Stimulated activated CD4-positive, alpha-beta T cell treated with anti-CD3 and anti-CD28 coated beads, Interleukin-15, amount 100 ng/mL, for 1 hour (primary cell): ENCODE measurements at places on chromosomes 6 and 20.

DNA sequence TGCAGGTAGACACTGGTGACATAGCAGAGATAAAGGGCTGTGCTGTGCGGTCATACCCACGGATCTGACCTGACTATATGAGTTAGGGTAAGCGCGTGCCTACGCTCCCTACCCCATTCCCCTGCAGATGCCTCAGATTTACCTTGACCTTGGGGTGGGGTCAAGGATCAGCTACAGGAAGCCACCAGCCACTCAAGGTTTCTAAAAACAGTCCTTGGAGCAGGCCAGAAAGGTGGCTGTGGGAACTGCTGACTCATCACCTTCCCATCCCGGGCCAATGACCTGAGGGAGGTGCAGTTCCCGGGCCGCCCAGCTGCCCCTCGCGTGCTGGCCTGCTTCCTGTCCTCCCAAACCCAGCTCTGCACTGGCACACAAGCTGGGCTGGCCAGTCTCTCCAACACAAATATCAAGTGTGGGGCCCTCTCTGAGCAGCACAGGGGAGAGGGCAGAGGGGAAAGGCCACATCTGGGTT is 23.0 kb downstream of the KCNK5 start:
- no peak for DNase-seq

GRCh38 chr6:149342525-149342924 is 25.0 kb downstream of the TAB2 start:
- DNase-seq, result no peak

GRCh38 chr6:162053084-162053483 is 674.5 kb downstream of the PRKN start:
- no peak for DNase-seq

DNA sequence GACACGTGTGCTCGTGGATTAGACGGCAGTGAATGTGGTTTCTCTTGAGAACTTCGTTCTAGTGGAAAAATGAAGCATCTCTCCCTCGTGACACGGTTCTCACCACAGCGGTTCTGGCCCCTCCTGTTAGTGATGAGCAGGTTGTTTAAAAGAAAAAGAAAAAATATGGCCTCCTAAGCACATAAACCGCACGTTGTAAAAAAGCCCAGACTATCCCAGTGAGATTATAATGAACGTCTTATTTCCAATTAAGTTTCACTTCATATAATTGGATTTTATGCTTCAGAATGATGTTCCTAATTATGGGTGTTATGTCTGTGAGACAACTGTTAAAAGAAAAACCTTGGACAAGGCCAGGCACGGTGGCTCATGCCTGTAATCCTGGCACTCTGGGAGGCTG is 74.5 kb upstream of the FRMD1 start:
- DNase-seq, result no peak

DNA sequence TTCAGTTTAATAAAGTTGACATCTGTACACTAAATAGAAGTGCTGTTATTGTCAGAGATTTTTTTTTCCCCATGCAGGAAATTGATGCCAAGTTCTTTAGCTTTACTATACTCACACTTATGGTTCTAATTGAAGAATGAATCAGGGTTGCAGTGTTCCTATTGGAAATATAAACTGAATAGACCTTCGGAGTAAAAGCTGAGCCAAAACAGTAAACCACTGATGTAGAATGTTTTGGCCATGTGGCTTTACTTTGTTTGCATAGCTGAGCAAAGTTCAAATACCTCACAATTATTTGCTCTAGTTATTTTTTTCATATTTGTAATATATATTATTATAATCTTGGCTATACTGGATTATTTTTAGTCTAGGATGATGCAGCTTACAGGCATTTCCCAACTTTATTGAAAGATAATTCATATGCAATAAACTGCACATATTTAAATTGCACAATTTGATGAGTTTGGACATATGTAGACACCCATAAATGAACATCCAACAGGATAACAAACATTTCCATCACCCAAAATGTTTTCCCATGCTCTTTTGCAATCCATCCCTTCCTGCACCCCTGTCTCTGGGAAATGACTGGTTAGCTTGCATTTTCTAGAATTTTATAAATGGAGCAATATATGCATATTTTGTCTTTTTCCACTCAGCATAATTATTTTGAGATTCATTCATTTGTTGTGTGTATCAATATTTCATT is 105.8 kb upstream of the NOX3 start:
- no peak for DNase-seq

DNA sequence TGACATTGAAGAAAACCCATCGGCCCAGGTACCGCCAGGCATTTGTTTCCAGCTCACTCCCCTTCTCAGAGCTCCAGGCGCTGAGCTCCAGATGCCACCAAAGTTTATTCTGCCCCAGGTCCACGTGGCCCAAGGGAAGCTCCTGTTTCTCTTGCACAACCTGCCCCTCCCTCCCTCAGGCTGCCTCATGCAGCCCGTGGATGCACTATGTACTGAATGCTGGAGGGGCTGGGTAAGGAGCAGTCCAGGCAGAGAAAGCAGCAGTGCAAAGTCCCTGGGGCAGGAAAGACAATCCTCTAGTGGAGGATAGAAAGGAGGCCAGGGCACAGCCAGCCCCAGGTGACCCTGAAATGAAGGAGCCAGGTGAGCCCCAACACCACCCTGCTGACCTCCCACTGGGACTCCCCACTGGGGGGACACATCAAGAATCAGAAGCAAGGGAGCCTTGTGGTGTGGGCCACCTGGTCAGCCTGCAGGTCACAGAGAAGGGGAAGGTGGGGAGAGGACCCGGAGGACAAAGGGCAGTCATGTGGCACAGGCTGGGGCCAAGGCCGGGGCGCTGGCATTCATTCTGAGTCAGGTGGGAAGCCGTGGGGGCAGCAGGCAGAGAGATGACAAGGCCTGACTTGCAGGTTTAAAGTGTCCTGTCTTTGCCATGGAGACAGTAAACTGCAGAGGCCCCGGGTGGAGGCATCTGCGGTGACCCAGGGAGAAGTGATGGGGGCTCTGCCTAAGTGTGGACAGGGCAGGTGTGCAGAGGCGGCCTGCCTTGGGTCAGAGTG is 230.1 kb downstream of the PREX1 start:
- DNase-seq, result no peak

- no peak for DNase-seq
Measured at GRCh38 chr6:28203201-28203600, 21.9 kb upstream of the ZSCAN9 start.

GRCh38 chr6:35725081-35725708 is 11.6 kb upstream of the ARMC12 start:
- no peak for DNase-seq

DNA sequence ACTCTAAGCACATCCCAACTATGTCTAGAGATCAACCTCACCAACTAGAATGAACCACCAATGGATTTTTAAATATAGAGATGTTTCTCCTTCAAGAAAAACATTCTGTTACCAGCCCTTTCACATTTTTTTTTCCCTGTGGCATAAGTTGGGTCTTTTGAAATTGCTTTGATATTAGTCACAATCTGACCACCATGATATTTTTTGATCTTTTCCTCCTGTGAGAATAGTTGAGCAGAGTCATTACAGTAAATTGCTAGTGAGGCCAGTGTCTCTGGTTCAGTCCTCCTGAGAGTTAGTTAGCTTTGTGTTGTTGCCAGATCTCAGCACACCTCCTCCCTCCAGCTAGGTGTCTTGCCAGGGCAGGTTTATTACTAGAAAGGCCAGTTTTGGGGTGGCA is 79.7 kb upstream of the MYLIP start:
- DNase-seq, result no peak

DNA sequence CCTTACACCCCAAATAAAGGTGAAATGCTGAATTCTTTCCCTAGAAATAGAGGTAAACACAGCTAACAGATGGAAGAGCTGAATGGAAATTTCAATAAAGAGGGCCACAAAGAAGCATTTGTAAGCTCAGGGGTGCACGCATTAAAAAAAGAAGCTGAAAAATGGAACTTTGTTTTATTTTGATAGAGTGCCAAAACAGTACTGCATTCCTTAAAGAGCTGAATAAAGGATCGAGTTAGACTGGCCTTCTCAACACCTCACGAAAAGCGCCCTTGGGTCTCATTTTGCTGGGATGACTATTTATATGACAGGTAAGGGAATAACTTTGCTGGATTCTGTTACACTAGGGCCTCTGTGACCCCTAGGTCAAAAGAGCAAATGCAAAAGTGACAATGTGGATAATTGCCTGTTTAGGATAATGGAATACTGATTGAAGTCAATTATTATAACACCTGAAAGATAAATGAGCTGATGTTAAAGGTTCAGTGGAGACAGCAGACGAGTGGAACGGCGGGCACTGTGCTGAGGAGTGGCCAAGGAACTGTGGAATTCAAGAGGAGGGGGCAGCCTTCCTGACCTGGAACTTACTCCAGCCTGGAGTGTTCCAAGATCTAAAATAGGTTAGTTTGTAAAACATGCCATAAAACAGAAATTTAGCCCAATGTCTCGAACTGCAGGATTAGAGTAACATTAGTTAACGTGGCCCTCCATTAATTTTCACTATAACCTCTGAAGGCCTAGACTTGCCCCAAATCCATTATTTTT is 168.4 kb downstream of the FOXC1 start:
- no peak for DNase-seq

DNA sequence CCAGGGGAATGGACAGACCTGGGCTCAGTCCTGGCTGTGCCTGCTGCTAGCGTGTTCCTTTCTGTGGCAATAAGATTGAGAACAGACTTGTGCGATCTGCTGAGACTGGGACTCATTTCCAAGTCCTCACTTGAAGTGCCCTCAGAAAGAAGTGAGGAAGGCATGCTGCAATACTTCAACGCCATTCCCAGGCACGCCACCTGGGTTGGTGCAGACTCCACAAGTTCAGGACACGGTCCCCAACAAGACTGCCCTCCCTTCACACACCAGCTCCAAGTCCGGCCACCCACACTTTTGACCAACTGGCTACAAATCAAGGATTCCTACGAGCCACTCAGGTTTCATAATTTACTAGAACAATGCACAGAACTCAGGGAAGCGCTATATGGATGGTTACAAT is 391.8 kb upstream of the SULF2 start:
- no peak for DNase-seq

GRCh38 chr20:41142245-41142644 is 4.9 kb downstream of the PLCG1 start:
- DNase-seq, result no peak

GRCh38 chr6:136359851-136360250 is 70.2 kb upstream of the BCLAF1 start:
- DNase-seq, result no peak
